Hepatocyte (in vitro differentiated cells): ENCODE measurements at places on chromosomes 3 and 15. TPM values are rescaled to one million over a fixed set of nuclear protein-coding genes. Genes with fewer than 3 reads are reported as not detected.

- no peak for DNase-seq
Measured at GRCh38 chr3:10762611-10763247, 53.3 kb upstream of the SLC6A11 start.

DNA sequence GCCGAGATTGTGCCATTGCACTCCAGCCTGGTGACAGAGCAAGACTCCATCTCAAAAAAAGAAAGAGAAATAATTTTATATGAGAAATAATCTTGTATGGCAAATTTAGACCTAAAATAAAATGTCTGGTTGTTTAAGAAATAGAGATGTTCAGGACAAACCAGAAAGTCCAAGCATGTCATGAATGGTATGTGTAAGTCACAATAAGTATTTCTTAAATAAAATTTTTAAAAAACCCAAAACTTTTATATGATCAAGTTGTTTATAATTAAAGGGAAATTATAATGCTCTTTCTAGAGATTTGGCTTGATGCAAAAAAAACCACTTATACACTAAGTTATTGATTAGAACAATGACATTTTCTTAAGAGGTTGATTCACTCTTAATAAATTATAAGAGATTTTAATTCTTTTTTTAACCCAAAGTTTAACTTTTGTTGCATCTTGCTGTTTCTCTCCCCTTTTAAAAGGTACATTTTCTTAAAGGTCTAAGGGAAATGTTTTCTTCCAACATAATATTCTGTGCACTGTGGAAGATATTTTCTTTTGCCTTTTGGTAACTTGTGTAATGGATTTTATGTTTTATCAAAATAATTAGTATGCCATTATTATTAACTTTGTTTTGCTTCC is 105.7 kb downstream of the RTP4 start:
- DNase-seq = no peak

GRCh38 chr3:139574026-139574947 is 34.7 kb upstream of the RBP1 start:
- DNase-seq = no peak

GRCh38 chr3:105388176-105388575 is 21.5 kb downstream of the ALCAM start:
- no peak for DNase-seq

DNA sequence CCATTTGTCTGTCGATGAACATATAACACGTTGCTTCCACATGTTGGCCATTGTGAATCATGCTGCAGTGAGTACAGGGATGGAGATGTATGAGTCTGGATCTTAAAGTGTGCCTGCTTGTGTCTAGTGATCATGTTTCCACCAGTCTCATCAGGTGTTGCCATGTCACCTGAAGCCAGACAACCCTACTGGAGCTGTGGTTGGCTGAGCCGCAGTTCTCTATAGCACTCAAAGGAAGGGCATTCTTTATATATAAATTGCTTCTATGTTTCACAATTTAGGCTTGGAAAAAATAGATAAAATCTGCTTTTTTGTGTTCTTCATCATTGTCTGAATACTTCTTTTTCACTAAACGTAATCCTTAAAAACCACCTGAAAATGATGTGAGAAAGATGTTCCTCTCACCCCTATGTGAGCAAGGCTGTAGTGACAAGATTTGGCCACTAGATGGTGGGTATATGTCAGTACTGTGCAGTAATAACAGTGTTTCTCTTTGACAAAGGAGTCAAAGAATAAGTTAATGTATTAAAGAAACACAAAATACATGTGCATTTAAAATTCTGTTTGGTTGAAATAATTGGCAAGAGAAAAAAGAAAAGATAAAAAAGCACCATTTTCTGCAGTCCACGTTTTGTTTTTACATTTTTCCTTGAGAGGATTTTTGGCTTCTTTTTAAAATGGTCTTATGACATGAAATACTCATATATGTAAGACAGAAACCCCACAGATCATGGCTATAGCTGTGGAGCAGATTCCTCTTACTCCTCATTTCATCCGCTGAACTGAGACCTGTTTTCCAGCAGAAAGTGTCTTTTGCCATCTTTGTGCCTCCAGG is 394.5 kb upstream of the DPPA4 start:
- DNase-seq = peak; percentile 77

DNA sequence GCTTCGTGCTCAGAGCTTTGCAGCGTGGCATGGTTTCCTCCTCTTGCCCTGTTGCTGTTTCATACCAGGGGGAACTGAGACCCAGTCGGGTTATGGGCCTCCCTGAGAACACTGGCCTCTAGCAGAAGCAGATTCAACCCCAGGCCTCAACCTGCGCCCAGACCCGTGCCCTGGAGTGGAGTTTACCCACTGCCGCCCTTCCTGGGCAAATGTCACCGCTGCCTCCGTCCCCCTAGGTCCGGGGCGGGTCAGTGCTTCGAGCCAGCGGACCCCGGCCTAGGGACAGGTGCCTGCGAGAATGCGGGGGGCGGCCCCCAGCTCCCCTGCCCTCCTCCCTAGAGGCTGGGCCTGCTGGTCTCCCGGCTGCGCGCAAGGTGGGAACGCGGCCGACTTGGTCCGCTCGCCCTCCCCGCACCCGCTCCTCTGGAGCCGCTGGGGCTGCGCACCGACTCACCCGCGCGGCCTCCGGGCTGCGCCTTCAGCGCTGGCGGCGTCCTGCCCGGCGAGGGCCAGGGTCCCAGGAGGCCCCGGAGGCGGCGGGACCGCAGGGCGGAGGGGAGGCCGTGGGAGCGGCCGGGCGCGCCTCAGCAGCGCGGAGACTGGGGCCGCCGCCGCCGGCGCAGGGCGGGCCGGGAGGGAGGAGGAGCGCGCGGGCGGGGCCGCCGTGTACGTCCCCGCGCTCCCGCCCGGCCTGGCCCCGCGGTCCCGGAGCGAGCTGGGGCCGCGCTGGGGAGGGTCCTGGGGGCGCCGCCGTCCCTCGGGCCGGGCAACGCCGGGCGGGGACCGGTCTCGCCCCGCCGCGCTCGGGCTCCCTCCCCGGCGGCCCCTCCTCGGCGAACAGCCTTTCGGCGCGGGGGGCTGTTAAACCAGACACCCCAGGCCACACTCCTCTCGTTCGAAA is at the start of gene PIGZ:
TSS of gene PIGZ (minus strand) at position 601 of the 901 bp plus-strand sequence. CDS start 16,802 bp downstream, outside the sequence.
- DNase-seq = peak; percentile 81

ATP10A gene
- polyA plus RNA-seq = 0.75 and 0.94 TPM in 2 replicates

POPDC2 gene
- polyA plus RNA-seq = 1.2 and 1.6 TPM in 2 replicates
